Thoracic aorta endothelial cell (primary cell): ENCODE measurements at places on chromosomes 2 and 18. TPM values are rescaled to one million over a fixed set of nuclear protein-coding genes. Genes with fewer than 3 reads are reported as not detected.

KCNIP3 gene
- total RNA-seq = 0.53 and 2.0 TPM in 2 replicates

NR4A2 gene
- total RNA-seq = 0.13 and 0.22 TPM in 2 replicates

UGT1A4 gene
- total RNA-seq = not detected in 2 replicates

PSMA8 gene
- not detected in 2 replicates for total RNA-seq

SP5 gene
- not detected in 2 replicates for total RNA-seq

CNOT9 gene
- total RNA-seq = 87.9 and 115 TPM in 2 replicates

SPP2 gene
- total RNA-seq = not detected in 2 replicates

SEMA4C gene
- total RNA-seq = 13.8 and 18.4 TPM in 2 replicates

ATP6V1C2 gene
- 0.07 TPM in 1 of 2 replicates, not detected in the other for total RNA-seq

REG3G gene
- not detected in 2 replicates for total RNA-seq

G6PC2 gene
- not detected in 2 replicates for total RNA-seq

DNAJC5G gene
- total RNA-seq = not detected in 2 replicates

CYP27C1 gene
- not detected in 2 replicates for total RNA-seq

GPR39 gene
- total RNA-seq = 0.13 TPM in 1 of 2 replicates, not detected in the other

SLC30A3 gene
- 0.36 TPM in 1 of 2 replicates, not detected in the other for total RNA-seq

EPG5 gene
- total RNA-seq = 27.9 and 37.8 TPM in 2 replicates

C2orf81 gene
- total RNA-seq = 0.40 and 0.50 TPM in 2 replicates

TWIST2 gene
- total RNA-seq = 2.6 and 4.5 TPM in 2 replicates

MYCN gene
- 1.2 and 3.2 TPM in 2 replicates for total RNA-seq

TACR1 gene
- total RNA-seq = not detected in 2 replicates

DYNAP gene
- total RNA-seq = not detected in 2 replicates

DSG1 gene
- not detected in 2 replicates for total RNA-seq

FOXD4L1 gene
- 0.13 TPM in 1 of 2 replicates, not detected in the other for total RNA-seq

MYL12B gene
- total RNA-seq = 482 and 540 TPM in 2 replicates

HES6 gene
- 4.7 and 4.8 TPM in 2 replicates for total RNA-seq

SNED1 gene
- 23.1 and 26.3 TPM in 2 replicates for total RNA-seq

SGPP2 gene
- total RNA-seq = not detected in 2 replicates
